ENCODE measurements at places on chromosomes 11 and 22.
A peak's percentile ranks its signal among the peaks of the same experiment; 100 is the strongest.

- DNase-seq, result no peak
These were observed 20.0 kb downstream of the POLR3H start for GRCh38 chr22:41524251-41524661.

GRCh38 chr11:58428021-58428420, at the start of gene OR5B2:
Gene OR5B2, minus strand, starts transcription at chr11:58428121. Its CDS starts 4,860 bp downstream, at chr11:58423261.
- no peak for DNase-seq

DNA sequence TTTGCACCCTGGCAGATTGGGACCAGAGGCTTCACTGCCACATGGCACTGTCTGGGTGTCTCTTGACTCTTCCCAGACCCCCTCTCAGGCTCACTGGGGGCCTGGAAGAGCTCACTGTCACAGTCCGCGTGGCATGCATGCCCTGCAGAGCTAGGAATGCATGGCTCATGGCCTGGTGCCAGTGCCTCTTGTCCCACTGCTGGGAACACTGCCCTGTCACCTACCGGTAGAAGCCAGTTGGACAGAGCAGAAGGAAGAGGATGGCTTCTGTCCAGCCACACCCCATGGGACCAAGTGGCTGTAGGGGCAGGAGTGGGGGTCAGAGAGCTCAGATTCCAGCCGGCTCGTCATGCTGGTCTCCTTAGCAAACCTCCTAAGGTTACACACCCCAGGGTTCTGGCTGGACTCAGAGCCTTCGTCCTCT, 29.7 kb downstream of the MB start:
- no peak for DNase-seq

DNA sequence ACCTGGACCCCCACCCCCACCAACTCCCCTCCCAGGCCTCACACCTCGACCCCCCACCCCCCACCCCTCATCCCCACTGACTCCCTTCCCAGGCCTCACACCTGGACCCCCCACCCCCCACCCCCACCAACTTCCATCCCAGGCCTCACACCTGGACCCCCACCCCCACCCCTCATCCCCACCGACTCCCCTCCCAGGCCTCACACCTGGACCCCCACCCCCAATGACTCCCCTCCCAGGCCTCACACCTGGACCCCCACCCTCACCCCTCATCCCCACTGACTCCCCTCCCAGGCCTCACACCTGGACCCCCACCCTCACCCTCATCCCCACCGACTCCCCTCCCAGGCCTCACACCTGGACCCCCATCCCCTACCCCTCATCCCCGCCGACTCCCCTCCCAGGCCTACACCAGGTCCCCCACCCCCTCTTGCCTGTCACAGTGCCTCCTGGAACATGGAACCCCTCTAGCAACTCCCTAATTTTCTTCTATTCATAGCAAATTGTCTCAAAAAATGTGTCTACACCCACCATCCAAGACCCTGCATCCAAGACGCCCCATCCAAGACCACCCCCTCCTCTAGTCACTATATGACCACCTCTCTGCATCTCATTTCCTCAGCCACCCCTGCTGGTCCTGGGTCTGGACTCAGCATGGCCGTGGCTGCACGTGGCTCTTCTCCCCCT, 36.9 kb upstream of the BRSK2 start:
- DNase-seq, result no peak

- DNase-seq, result no peak
These were observed 9.1 kb downstream of the FAM111A start for GRCh38 chr11:59151761-59152160.

DNA sequence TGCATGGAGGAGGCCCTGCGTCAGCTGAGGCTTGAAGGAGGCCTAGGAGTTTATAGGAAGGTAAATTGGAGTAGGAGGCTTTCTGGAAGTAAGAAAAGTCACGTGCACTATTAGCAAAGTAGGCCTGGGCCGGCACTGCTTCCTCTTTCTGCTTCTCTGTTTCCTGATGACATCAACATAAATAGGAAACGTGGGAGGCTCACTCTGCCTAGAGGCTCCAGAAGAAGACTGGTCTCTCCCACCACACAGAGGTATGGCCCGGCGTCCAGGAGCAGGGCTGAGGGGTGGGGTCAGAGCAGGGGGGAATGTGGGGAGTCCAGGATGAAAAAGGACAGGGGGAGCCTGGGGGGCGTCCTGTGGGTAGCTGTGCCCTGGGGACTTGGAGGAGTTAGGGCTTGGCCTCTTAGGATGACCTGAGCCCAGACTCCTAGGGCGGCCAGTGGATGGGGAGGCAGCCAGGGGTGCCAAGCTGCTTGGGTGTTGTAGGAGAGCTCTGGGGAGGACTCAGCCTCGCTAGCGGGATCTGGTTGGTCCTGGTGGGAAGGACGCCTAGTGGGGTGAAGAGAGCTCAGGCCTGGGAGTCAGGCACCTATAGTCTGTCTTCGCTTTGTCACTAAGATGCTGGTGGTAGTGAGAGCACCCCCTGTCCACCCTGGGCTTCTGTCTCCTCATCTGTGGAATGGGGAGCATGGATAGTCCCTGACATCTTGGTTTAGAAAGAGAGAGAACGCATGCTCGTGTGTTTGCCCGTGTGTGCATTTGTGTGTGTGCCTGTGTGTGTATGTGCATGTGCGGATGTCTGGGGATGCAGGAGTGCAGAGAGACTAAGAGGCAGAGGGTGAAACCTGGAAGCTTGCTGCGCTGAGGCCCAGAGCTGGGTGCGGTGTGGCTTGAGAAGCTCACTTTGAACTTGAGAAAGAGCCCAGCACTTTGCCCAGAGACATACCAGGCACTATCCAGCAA, at the start of gene CSF2RB:
Gene CSF2RB (plus strand): TSS at position 202 of the 963 bp plus-strand sequence. CDS start 8,580 bp downstream, outside the sequence.
- DNase-seq, result no peak

- no peak for DNase-seq
These were observed 86.8 kb downstream of the TEAD1 start for GRCh38 chr11:12761029-12761428.

DNA sequence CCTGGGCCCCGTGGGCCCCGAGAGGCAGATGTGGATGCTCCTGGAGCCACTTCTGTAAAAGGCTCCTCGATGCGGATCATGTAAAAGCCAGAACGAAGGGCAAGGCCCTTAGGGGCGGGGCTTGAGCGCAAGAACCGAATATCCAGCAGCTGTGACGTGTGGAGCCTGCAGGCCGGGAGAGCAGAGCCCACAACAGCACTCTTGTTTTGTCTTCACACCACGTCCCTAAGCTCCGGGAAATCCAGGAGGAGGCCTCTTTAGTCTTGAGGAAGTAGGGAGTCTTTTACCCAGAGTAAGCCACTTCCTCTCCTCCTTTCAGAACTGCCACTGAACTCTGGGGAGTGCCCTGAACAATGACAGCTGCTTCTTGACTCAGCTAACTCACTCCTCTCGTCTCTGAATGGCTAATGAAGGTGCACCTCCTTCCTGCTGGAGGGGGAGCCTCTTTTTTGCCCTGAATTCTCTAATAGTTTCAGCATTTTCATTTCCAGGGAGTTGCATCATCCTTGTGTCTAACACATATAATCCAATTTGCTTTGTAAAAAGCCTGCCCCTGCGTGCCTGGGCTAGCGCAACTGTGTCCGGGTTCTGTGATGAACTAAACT, 12.5 kb downstream of the L3MBTL2 start:
- DNase-seq, result no peak

DNA sequence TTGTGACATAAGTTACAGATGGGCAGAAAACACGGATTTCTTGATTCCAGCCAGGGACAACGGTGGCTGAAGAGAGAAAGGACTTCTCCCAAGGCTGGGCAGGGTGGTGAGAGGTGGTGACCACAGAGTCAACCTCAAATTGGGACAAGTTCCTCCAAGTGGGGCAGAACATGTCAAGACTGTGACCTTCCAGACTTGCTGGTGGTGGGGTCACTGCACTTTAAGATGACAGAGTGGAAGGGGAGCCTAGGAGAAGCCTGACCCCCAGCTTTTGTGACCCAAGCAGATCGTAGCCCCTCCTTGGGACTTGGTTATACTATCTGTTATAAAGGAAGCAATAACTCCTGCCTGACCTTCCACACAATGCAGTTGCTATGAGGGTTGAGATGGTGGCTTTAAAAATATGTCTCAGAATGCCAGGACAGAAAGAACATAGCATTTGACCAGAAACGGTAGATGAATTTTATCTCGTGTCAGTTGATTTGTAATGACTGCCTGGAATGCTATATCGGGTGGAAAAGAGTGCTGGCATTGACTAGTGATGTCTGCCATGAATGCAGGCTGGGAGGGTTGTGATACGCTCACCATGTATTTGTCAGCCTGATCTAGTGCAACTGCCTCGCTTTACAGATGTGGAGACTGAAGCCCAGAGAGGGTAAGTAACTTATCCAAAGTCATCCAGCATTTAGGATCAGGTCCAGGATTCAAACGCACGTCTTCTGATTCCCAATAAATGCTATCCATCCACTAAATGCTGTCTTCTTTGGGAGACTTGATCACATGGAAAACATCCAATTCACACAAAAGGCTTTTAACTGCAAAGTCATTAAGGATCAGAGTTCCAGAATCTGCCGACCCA, 18.3 kb downstream of the TST start:
- no peak for DNase-seq

- DNase-seq, result peak; percentile 13
These were observed 103.4 kb downstream of the BRD1 start for GRCh38 chr22:49724030-49724892.

- no peak for DNase-seq
These were observed 668 bp upstream of the CHST1 start for GRCh38 chr11:45665933-45666647.

GRCh38 chr11:6362873-6363678, 27.2 kb upstream of the SMPD1 start:
- peak; percentile 60 for DNase-seq

- no peak for DNase-seq
These were observed 26.8 kb downstream of the MYH9 start for GRCh38 chr22:36360871-36361383.

DNA sequence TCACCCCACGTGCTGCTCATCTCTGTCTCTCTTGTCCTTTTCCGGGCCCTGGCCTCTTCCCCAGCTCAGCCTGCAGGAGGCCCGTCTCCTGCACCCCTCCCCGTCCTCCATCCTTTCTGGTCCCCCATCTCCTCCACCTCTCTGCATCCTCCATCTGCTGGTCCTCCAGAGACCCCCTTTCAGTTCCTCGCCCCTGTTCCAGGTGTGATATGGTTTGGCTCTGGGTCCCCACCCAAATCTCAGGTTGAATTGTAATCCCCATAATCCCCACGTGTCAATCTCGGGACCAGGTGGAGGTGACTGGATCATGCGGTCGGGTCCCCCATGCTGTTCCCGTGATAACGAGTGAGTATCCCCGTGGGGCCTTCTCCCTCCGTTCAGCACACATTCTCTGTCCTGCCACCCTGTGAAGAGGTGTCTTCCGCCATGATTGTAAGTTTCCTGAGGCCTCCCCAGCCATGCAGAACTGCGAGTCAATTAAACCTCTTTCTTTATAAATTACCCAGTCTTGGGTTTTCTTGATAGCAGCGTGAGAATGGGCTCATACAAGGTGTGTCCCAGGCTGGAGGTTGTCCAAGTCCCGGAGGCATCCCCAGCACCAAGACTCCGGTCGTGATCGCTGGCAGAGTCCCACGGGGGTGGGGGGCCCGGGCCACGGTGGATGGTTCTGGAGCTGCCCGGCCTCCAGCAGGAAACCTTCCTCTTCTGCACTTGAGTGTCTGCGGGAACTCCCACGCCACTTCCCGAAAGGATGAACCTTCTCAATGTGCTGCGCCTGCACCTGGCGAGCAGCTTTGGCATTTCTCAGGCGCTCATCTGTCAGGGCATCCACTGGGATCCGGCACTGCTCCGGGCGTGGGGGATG, 29.0 kb upstream of the TOLLIP start:
- DNase-seq, result no peak

DNA sequence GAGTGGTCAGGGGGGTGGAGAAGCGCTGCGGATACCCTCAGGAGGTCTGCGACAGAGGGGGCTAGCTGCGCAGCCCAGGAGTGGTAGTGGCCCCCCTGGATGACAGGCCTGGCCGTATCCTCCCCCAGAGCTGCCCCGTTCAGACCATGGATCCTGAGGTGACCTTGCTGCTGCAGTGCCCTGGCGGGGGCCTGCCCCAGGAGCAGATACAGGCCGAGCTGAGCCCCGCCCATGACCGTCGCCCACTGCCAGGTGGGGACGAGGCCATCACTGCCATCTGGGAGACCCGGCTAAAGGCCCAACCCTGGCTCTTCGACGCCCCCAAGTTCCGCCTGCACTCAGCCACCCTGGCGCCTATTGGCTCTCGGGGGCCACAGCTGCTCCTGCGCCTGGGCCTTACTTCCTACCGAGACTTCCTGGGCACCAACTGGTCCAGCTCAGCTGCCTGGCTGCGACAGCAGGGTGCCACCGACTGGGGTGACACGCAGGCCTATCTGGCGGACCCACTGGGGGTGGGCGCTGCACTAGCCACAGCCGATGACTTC, 505 bp downstream of the NUDT22 start:
- peak; percentile 30 for DNase-seq

GRCh38 chr11:10844356-10844755, 13.5 kb downstream of the ZBED5 start:
- no peak for DNase-seq

DNA sequence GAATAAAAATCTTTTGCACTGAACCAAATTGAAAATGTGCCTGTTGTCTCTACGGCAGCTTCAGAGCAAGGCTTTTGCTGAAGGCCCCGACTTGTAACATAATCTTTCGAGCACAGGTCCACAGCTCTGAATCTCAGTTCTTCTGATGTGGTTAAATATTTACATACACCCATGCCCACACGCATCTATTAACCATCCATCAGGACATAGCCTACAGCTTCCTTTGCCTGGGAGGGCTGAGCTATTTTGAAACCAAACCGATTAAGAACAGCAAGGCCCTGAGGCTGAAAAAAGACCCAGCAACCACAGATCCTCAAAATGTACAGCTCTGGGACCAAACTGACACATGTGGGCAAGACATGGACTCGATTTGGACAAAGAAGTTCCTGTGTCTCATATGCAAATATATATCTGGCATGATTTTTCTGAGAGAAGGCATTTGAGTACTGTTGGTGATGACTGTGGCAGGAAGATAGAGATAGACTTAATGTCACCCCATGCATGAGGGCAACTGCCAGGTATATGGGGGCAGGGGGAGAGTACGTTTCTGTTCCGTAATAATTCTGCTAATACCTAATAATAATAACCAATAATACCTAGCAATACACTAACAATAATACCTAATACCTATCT, 322.7 kb upstream of the PLET1 start:
- no peak for DNase-seq

DNA sequence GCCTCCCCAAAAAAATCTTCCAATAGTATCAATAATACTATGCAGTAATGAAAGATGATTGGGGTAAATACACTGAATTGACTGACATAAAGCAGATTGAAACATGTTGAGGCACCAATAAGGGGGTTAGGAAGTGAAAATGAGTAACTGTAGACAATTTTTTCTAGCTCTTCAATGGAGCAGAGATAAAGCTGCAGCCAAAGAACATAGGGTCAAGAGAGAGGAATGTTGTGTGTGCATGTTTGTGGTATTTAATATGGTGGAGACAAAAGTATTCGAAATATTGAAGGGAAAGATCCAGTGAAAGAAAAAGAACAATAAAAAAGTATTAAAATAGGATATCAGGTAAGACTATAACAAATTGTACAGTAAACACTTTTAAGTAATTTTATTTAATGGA, 450.0 kb upstream of the CCDC179 start:
- no peak for DNase-seq

DNA sequence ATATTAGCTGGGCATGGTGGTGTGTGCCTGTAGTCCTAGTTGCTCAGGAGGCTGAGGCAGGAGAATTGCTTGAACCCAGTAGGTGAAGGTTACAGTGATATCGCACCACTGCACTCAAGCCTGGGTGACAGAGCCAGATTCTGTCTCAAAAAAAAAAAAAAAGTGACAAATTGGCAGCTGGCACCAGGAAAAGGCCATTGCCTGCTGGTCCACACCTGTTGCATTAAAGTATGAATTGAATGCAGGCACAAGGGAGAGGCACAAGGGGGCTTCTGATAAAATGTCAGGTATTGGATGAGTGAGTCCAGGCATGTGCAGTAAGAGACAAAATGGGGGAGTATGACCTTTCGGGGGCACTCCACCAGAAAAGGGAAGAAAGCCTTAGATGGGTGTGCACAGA, 28.2 kb downstream of the ZNF70 start:
- DNase-seq, result no peak
